Tongue (tissue), 3 donors: ENCODE measurements at places on chromosomes 11 and 22. TPM values are rescaled to one million over a fixed set of nuclear protein-coding genes. Genes with fewer than 3 reads are reported as not detected.

- DNase-seq: no peak
These were observed 112.9 kb downstream of the KIF18A start for GRCh38 chr11:27995083-27995482.

DNA sequence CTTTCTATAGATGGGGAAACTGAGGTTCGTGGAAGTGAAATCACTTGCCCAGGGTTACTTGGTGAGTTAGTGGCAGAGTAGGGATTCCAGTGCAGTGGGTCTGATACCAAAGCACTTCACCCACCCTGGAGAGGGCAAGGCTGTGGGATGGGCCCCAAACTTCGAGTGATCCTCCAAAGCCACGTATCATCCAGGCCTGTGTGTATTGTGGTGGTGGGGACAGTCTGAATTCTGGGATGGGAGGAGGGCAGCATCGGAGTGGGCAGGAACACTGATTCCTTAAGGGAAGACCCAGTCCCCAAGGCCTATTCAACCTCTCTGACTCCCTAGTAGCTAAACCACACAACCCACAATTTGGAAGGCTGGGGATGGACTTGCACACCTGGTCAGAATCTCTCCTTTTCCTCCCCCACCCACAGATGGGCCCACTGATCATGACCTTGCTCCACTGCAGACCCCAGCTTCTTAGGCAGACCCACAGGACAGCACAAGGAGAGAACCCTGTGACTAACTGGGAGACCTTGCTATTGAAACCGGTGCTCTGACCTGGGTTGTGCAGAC lies 11.5 kb downstream of the TMPRSS13 start:
- no peak for DNase-seq

GRCh38 chr22:29629903-29630516 lies 26.6 kb downstream of the NF2 start:
- no peak for DNase-seq

DNA sequence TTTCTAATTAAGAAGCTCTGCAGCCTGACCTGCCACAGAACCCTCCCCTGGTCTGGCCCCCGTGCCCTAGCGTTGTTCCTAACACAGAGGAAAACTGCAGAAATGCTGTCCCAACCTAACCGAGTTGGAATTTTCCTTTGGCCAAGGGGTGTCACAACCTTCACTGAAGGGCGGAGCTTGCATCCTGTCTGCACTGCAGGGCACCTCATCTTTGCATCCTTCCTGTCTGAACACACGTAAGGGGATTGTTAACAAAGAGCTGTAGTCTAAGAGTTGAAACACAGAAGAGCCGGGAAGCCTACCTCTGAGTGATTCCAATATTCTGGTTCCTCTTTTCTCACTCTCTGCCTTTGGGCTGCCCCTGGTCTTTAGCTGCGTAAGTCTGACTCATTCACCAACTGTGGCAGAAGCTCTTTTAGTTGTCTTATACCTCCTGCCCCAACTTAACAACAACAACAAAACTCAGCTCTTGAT lies 1.6 kb downstream of the DIXDC1 start:
- peak; percentile 41 for DNase-seq

DNA sequence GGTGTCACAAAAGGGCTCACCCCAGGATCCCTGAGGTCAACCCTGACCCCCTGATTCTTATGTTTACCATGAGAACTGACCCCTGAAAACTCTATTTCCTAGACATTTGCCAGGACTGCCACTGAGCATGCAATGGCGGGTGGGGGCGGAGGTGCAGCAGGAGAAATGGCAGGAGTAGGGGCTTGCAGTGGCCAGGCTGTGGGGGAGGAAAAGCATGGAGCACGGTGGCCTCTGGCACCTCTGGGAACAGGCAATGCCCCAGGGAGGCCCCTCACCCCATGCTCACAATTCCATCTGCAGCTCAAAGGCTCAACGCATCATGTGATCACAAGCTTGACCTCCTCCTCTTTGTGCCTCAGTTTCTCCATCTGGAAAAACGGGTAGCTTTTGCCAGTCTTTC lies 46.5 kb upstream of the FGF3 start:
- no peak for DNase-seq

- DNase-seq: no peak
These were observed 62.0 kb upstream of the PAX6 start for GRCh38 chr11:31873124-31873523.

DNA sequence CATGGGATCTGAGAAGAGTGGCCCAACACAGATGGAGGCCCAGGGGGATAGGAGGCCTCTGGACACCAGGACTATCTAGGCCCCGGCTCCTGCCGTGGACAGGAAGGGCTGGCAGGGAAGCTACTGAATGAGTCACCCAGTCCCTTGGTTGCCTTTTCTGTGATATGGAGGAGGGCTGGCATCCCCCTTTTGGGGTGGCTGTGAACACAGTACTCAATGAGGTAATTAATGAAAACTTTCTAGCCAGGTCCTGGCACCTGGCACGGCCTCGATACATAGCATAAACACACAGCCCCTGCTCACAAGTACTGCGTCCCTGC lies 163.2 kb downstream of the CHST1 start:
- DNase-seq: no peak

DNA sequence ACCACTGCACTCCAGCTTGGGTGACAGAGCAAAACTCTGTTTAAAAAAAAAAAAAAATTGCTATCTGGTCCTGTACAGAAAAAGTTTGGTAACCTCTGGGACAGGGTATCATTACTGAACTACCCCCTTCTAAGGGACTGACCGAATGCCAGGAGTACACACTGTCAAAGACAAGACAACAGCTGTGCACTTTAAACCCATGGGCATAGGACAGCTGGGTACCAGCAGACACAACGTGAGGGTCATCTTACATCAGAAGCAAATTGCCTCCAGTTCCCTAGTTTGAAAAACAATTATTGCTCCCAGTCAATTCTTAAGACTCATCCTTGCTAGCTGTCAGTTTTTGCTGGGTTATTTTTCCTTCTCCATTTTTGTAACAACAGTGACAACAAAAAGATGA lies 17.8 kb downstream of the CD59 start:
- peak; percentile 74 for DNase-seq

KCNE3 gene
- total RNA-seq: 5.0 TPM

GRCh38 chr11:62614275-62614674 lies 1.2 kb downstream of the ROM1 start:
- no peak for DNase-seq

DNA sequence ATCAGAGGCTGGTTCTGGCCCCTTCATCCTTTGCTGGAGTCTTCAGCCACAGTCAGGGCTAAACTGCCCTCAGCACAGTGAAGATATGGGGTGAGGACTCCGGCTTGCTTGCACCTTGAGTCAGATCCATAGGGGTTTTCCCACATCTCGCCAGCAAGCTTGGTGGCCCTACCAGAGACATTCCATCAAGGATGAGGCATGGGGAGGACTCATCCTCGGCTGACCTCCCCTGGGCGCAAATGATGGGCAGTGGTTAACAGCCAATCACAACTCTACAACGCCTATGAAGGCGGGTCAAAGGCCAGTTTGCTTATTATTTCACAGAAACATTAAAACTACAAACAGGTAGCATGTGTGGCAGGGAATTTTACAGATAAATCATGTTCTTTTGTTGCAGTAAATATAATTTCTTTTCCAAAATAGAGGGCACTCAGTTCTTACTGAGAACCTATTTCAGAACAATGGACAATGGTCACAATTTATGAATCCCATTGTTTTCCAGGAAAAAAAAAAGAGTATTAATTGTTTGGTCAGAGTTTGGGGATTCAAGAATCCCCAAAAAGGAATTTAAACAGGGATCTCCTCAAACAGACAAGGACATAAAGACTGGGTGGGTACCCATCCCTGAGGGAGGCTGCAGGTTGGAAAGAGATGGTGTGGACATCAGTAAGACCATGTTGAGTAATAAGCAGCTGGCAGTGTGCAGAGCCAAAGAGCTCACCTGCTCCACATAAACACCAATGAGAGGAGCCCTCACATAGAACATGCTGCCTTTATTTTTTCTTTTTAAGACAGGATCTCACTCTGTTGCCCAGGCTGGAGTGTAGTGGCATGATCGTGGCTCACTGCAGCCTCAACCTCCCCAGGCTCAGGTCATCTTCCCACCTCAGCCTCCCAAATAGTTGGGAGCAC lies 14.8 kb downstream of the PLAAT3 start:
- no peak for DNase-seq

LYVE1 gene
- total RNA-seq: 22.3 TPM

GRCh38 chr22:30921108-30921507 lies 47.5 kb downstream of the MORC2 start:
- no peak for DNase-seq

GRCh38 chr11:58625826-58626460 lies 3.5 kb downstream of the CNTF start:
- DNase-seq: no peak

DNA sequence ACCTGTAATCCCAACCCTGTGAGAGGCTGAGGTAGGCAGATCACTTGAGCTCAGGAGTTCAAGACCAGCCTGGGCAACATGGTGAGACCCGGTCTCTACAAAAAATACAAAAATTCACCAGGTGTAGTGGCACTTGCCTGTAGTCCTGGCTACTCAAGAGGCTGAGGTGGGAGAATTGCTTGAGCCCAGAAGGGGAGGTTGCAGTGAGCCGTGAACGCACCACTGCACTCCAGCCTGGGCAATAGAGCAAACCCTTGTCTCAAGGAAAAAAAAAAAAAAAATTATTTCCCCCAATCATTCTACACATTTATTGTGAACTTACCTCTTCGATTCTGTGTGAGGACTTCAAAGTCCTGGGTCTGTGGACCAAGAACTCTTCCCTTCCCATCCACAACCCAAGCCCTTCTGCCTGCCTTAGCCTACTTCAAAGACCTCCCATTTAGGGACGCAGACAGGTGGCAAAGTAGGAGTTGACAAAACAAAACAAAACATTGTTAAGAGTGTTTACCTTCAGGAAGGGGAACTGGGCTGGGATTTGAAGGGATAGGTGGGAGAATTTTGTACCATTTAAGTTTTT lies 3.8 kb upstream of the WEE1 start:
- DNase-seq: no peak

DNA sequence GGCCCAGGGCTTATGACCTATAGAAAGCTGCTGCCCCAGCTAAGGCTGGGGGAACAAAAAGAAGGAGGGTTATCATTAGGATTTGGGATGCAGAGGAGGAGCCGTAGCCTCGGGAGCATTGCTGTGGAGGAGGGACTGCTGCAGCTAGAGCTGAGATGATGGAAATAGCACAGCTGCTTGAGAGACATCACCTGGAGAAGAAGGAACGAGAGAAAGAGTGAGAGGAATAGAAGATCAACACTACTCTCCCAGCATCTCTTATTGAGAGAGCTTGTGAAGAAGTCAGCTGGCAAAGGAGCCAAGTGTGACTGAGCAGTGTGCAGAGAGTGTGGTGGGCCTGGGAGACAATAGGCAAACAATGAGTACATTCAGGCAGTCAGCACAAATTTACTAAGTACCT lies 100.7 kb upstream of the PLET1 start:
- DNase-seq: no peak

TMA7B gene
- total RNA-seq: not detected

H19 gene
- total RNA-seq: 18,800 TPM

DNA sequence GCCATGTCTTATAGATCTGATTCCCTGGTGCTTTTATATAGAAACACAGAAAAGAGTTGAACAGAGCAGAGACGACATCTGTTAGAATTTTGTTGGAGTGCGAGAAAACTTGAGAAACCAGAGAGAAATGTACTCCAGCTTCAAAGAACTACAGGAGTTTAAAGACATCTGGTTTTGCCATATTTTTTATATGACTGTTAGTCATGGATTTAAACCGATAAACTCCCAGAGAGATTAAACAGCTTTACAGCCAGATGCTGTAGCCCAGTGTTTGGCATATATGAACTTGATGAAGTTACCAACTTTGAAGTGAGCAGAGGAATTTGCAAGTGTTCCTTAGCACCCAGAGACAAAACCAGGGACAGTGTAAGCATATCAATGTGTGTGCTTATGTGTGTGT lies 1083.1 kb downstream of the LRRC4C start:
- DNase-seq: peak; percentile 33

DNA sequence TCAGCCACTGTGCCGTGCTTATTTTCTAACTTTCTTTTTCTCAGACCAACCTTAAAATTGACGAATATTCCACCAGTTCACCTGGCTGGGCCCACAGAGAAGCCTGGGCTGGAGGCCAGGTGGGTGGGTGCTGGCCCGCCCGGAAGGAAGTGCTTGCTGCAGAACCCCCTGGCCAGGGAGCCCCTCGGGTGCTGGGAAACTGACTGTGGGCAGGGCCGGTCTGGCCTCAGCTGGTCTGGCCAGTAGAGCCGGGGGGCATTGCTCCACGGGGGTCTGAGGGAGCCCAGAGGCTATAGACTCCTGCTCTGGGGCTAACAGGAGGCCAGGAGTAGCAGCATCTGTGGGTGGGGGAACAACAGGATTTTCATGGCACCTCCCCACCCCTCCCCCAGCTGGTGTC lies 6.8 kb upstream of the CHID1 start:
- no peak for DNase-seq

- no peak for DNase-seq
These were observed 17.1 kb downstream of the OVOL1 start for GRCh38 chr11:65803797-65804492.

- DNase-seq: no peak
These were observed 9.4 kb downstream of the PIM3 start for GRCh38 chr22:49969751-49970527.

DNA sequence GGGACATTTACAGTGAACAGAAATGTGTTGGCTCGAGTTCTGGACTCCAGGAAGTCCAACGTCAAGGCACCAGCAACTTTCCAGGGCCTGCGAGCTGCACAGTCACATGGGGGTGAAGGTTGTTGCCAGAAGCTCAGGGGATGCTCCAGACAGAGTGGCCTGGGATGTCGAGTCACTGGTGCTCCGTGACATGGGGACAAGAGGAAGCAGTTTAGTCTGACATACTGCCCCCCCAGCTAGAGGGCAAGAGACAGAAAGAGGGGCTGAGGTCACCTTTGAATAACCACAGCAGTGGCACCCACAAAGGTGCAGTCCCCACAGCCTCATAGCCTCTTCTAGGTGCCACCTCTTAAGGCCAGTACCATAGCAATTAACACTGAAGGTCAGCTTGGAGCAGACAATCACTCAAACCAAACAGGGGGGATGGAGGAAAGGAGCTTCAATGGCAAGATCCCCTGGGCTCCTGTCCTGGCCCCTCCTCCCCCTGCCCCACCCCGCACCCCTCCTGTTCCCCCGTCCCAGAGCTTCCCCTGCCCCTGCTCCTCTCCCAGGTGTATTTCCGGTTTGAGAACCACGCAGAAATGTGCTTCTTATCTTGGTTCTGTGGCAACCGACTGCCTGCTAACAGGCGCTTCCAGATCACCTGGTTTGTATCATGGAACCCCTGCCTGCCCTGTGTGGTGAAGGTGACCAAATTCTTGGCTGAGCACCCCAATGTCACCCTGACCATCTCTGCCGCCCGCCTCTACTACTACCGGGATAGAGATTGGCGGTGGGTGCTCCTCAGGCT lies 3.8 kb downstream of the APOBEC3D start:
- DNase-seq: no peak
